ENCODE measurements at places on chromosomes 11 and 22.

- DNase-seq: no peak
Observed at GRCh38 chr22:32016081-32016480, 27.0 kb upstream of the SLC5A1 start.

DNA sequence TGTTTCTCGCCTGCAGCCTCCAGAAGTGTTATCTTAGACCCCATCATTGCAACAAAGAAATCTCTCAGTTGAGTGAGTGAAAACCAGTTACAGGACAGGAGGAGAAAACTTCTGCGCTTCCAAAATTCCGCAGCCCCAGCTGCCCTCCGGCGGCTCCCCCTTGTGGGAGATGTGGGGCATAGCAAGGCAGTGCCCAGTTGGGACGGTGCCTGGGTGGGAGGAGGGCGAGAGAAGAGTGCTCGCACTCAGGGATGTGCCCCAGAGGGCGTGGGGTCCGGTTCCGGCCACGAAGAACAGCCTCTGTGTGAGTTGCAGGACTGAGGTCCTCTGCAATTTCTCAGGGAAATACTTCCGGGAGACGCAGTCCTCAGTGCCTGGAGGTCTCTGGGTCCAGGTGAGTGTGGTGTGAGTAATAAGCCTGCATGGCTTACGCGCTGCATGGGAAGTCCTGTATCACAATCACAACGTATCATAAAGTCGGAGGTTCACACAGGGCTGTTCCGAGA is 87.0 kb upstream of the BLID start:
- DNase-seq: peak; percentile 76

DNA sequence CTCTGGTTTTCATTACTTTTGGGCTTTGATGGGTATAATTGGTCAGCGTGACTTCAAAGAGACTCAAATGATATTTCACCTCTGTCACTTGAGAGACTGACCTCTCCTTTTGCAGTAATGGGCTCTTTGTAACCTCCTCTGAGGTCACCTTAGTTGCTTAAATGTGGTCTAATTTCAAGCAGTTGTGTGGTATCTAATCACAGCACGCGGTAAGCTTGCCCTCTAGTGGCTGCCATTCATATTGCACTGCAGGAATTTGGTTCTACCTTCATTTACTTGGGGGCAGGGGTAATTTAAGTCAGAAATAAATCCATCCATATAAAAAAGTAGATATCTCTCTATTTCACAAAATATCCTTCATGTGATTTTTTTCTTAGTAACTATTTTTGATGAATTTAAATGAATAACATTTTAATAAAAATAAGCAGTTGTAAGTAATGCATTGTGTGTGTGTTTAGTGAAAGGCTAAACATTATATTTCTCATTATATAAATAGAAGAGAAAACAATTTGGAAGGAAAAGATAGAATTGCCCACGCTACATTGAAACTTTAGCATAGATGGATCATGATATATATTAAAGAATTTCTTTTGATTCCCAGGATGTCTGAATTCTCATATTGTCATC is 55.0 kb upstream of the ANO3 start:
- peak; percentile 23 for DNase-seq

GRCh38 chr22:19639610-19640135 is 74.6 kb upstream of the SEPTIN5 start:
- DNase-seq: no peak

DNA sequence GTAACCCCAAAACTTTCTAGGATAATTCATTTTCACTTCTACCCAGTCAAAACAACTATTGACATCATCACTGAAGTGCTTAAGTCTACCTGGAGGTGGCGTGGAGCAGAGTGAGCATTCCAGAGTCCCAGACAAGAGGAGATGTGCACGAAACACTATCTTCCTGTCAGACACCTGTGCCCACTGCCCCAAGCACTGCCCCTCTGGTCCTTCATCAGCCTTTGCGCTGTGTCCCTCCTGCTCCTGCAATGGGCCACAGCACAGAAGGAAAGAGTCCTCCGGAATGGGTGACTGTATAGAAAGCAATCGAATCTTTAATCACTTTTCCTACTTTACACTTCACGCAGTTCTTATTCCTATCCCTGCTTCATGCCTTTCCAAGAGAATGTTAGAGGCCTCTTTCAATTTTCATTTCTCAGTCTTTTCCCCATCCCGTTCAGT is 512 bp upstream of the GRIA4 start:
- peak; percentile 18 for DNase-seq

- no peak for DNase-seq
Observed at GRCh38 chr22:20852076-20852475, 6.5 kb downstream of the PI4KA start.

GRCh38 chr11:23314162-23314561 is 453.9 kb upstream of the CCDC179 start:
- DNase-seq: no peak

GRCh38 chr22:44012162-44012561 is 11.9 kb upstream of the PARVB start:
- DNase-seq: no peak

DNA sequence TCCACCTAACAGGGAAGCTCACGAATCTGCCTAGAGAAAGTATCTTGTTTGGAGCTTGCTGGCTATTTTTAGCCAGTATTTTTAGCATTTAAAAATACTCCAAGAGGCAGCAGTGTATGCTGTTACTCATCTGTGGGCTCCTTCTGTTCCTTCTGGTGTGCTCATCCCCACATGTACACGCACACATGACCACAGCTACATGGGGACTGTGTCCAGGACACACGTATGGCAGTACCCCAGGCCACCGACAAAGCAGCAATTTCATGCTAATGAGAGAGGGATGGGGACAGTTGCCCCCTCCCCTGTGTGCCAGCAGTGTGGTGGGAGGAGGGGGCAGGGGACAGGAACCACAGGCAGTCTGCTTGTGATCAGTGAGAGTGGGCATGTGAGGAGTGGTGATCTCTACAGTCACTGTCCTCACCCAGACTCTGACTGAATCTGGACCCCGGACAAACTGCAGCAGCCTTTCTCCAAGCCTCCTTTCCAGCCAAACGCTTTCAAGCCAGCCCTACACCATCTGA is 16.4 kb downstream of the USP2 start:
- no peak for DNase-seq

DNA sequence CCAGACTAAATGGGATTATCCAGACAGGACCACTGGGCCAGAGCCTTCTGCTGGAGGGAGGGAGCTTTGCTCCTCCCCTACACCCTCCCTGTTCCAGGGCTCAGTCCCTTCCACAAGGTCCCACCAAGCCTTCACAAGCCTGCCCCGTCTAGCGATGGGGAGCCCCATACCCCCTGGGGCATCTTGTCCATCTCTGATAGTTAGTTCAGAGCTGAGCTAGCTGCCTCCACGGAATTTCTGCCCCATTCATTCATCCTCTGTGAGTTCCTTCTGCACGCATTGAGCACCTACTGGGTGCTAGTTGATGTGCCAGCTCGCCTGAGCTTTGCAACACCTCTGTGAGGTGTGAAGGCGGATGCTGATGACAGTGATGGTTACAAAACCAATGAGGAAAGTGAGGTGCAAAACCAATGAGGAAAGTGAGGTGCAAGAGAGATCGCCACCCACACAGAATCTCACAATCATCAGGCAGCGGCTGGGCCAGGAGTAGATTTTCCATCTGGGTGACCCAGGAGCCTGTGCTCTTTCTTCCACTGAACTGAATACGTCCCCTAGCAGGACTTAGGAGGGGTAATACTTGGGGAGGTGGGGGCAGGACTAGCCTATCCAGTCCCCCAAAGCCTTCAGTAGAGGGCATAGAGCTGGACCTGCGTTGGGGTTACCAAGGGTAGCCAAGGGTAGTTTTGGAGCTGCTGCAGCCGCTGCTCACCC is 21.5 kb upstream of the CBX7 start:
- DNase-seq: no peak

DNA sequence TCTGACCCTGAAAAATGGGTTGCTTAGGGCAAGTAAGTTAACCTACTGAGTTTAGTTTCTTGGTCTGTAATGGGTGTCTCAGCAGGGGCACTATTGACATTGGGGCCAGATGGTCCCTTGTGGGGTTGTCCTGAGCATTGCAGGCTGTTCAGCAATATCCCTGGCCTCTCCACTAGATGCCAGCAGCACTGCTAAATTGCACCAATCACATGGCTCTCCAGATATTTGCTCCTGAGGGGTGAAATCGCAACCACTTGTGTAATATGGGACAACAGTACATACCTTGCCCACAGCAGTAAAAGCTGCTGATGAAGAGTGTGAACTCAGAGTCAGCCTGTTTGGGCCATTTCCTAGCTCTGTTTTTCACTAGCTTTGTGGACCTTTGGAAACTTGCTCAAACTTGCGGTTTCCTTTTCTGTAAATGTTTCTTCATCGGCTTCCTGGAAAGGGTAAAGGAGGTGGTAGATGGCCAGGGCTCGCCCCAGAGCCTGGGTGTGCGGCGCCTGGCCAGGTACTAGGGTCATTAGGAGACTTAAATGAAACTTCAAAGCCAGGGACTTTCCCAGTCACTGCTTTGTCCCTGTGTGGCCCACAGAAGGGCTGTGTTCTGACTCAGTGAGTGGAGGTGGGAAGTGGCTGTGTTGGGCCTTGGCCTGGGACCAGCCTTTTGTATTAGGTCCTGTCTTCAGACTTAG is 13.0 kb downstream of the NCF4 start:
- DNase-seq: no peak

- DNase-seq: no peak
Observed at GRCh38 chr11:559712-560304, 730 bp downstream of the LMNTD2 start.

GRCh38 chr11:35143297-35144135 is 4.5 kb downstream of the CD44 start:
- DNase-seq: no peak

DNA sequence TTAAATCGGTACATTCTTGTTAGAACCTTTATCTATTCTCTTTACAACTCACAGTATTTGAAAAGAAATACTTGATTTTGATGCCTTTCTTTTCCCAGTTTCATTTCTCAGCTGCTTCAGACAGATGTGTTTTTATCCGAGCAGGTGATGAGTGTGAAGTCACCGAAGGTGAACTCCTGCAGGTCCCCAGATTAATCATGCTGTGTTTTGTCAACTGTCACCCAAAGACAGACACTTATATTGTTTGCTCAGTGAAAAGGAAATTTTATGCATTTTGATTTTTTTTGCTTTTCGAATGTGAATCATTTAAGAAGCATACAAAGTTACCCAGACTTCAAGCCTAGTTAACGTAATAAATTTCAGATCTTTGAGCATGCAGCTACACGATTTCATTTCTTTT is 7.8 kb upstream of the TMPRSS13 start:
- no peak for DNase-seq
